ENCODE measurements at places on chromosomes 2 and 18. TPM values are rescaled to one million over a fixed set of nuclear protein-coding genes. Genes with fewer than 3 reads are reported as not detected.

SULT1C4 gene
- 4.7 TPM for total RNA-seq

KCNG3 gene
- under 0.01 TPM for total RNA-seq

TRIP12 gene
- 389 TPM for total RNA-seq

CYTIP gene
- total RNA-seq, result 0.13 TPM

NIFK gene
- 117 TPM for total RNA-seq

ZNF236 gene
- 15.7 TPM for total RNA-seq

AGXT gene
- total RNA-seq, result not detected

DSG1 gene
- not detected for total RNA-seq

OR6B2 gene
- not detected for total RNA-seq

COL6A3 gene
- total RNA-seq, result 0.72 TPM

CD207 gene
- total RNA-seq, result not detected

UGT1A10 gene
- total RNA-seq, result not detected

CYP27A1 gene
- total RNA-seq, result 4.1 TPM

GBX2 gene
- total RNA-seq, result 11.6 TPM

RGPD3 gene
- 0.53 TPM for total RNA-seq

PID1 gene
- total RNA-seq, result not detected

IMPA2 gene
- total RNA-seq, result 8.8 TPM

SS18 gene
- 92.8 TPM for total RNA-seq

INPP4A gene
- 31.9 TPM for total RNA-seq

DYNAP gene
- not detected for total RNA-seq

POMC gene
- total RNA-seq, result 0.29 TPM

AKAIN1 gene
- not detected for total RNA-seq

PAX8 gene
- total RNA-seq, result 0.13 TPM

IGFBP5 gene
- 0.40 TPM for total RNA-seq

SEMA4F gene
- 4.9 TPM for total RNA-seq

CCDC74B gene
- total RNA-seq, result 0.66 TPM

TUBA4A gene
- total RNA-seq, result 50.7 TPM

IL1F10 gene
- total RNA-seq, result not detected

SGPP2 gene
- not detected for total RNA-seq

PKP4 gene
- 50.5 TPM for total RNA-seq

All from thoracic aorta endothelial cell (primary cell).